ENCODE measurements at places on chromosomes 11 and 22.

DNA sequence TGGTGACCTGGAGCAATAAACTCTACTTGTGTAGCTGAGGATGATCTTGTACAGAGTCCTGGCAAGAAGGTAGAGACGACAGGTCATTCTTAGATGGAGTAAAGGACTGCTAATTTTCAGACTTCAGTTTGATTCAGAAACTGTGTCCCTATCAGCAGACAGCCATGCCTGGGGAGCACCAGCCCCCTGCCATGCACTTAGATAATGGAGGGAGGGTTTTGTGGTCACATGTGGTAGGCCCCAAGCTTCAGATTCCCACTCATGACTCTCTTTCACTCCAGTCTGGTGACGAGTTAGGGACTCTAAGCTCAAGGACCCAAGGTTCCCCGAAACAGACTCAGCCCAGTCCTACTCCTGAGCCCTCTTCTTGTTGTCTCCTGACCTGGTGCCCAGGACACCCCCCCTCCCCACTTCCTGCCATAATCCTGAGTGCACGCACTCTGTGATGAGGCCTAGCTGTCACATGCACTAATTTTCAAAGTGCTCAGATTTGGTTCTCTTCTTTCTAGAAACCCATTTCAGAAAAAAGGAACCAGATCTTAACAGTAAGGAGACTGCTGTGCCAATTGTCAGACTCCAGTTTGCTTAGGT lies 10.2 kb upstream of the AMPD3 start:
- DNase-seq, result peak; percentile 68

DNA sequence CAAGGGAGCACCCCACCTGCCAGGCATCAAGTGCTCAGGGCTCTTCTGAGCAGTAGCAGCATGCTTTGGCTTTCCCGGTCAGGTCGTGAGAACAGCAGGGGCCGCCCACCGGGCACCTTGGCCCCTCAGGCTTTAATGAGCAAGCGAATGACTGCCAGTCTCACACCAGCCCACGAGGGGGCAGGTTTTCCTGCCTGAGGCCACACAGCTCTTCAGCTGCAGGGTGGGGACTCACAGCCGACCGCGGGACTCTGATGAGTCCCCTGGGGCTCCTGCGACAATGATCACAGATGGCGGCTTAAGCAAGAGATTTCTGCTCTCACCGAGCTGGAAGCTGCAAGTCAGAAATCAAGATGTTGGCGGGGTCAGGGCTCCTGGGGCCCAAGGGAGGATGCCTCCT lies 14.3 kb upstream of the FGF19 start:
- no peak for DNase-seq

DNA sequence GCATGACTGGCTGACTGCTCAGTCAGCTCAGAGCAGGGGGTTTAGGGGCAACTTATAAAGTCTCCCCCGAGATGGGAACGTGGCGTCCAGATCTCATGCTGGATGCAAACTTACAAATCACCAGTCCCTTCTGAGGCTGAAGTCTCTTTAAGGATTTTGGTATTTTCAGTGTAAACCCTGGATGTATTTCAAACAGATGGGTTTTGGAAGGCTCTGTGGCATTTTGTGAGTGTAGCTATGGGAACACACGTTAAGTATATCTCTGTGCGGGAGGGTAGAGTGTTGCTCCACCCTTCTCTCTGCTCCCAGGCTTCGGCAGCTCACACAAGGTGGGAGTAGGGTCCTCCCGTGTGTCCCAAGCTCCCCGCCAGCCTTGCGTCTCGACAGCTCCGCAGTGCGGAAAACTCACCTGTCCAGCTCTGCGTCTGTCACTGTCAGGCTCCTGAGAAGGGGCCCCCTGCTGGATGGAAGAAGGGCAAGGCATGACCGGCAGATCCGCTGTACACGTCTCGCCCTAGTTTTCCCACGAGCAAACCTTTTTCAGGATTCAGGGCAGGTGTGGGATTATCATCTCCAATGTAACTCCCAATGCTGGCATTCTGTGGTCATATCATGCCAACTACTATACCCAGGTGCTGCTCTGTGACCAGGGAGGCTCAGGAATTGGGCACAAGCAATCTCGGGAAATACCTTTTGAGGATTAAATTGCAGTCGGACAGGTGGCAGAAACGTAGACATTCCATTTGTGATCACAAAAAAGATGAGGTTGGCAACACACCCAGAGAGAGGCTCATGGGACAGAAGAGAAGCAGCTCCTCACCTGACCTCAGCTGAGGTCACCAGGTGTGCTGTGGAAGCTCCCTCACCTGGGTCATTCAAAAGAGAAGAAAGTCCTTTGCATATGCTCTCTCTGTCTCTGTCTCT lies 313.9 kb upstream of the B3GAT1 start:
- DNase-seq, result no peak

GRCh38 chr11:130513132-130513531 lies 64.7 kb downstream of the ADAMTS15 start:
- DNase-seq, result no peak

- no peak for DNase-seq
These were observed 23.9 kb downstream of the NEFH start for GRCh38 chr22:29503811-29504372.

GRCh38 chr11:76242004-76242779 lies 35.9 kb upstream of the WNT11 start:
- DNase-seq, result no peak

DNA sequence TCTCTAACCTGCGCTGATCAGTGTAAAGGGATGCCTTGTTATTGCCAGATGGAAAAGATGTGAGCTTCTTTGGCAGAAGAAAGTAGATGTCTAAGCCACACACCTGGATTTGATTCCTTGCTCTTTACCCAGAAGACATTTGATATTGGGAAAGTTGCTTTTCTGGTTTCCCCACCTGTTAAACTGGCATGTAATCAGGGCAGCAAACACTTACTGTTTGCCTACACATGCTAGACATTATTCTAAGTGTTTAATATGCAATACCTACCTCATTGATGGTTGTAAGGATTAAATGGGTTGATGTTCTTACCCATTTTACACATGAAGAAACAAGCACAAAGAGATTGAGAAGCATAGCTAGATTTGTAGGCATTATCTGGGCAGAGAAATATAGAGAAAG lies 16.6 kb downstream of the ASRGL1 start:
- DNase-seq, result no peak

DNA sequence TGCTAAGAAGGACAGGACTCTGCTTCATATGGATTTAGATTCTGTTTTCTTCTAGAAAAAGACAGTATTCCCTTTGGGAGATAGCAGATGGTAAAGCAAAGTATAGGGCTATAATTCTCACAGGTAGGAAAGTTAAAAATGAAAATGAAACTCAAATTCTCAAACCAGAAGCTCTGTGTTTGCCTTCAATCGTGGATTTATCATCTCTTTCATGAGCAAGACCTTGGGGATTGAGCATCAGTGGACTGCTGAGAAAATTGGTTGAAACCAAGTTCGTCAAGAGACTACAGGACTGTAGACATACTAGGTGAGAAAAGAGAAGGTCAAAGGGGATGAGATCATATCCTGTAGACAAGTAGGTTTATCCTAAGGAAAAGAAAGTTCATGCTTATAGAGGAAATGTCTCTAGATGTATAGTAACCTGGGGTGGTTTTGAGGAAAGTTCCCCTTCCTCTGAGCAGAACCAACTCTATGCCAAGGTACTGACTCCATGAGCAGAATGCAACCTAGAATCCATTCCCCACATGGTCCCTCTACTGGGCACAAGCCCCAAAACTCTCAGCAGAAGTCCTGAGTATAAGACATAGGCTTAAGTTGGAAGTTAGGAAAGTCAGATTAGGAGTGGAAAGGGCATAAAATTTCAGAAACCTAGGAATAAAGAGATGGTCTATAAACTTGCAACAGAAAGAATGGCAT lies 46.5 kb downstream of the SLC5A12 start:
- DNase-seq, result no peak

- no peak for DNase-seq
These were observed 6.8 kb downstream of the MPST start for GRCh38 chr22:37026325-37026724.

DNA sequence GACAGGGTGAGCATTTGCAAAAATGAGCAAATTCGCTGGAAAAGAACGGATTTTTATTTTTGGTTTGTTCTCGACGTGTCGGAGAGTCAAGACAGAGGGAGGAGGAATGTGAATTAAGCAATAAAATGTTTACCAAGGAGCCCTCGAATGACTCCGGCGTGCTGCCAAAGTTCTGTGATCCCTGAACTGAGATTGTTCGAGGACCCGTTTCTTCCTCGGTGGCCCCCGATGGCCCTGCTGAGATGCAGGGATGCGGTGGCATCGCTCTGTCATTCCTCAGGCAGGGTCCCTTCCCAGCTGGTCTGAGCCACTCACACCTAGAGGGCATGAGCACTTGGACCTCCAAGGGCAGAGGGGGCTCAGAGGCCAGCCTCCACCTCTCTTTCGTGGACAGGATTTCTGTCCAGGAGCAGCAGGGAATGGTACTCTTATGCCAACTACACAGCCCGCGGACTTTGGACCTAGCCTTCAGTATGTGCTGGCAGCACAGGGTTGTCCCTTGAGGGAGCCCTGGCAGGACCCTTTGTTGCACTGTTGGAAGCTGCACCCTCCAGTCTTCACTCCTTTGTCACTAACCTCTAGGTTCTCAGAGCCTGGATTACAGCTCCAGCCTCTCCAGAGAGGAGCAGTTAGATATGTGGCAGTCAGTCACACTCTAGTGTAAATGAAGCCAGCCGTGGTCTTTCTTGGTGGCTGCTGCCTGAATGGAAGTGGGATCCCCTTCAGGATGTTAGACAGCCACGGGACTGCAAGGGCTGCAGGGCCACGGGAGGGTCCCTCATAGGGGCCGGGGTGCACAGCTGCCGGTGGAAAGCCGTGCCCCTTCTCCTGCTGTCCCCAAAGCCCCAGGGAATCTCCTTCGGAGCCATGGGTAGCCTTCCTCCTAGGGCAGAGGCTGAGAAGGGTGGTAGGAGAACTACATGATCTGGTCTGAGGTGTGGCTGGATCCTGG lies 109.4 kb upstream of the ANO1 start:
- no peak for DNase-seq

- no peak for DNase-seq
These were observed 216.5 kb upstream of the GRIA4 start for GRCh38 chr11:105393326-105393725.

GRCh38 chr22:21849489-21849888 lies 18.0 kb downstream of the MAPK1 start:
- DNase-seq, result no peak

DNA sequence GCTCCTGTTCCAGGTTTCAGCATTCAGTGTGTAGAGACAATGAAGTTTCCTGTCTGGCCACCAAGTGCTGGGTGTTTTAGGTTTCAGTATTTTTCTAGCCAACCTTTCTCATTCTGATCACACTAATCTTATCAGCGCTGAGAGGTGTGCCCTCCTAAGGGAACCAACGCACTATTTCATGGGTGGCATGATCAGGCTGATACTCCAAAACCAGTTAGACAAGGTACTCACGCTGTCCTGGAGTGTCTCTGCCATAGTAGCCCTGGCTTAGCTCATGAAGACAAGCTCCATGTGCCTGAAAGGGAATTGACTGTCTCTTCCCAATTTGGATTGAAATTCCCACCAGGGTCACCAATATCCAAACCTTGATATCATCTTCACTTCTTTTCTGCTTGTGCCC lies 8.0 kb upstream of the RAB38 start:
- DNase-seq, result no peak

DNA sequence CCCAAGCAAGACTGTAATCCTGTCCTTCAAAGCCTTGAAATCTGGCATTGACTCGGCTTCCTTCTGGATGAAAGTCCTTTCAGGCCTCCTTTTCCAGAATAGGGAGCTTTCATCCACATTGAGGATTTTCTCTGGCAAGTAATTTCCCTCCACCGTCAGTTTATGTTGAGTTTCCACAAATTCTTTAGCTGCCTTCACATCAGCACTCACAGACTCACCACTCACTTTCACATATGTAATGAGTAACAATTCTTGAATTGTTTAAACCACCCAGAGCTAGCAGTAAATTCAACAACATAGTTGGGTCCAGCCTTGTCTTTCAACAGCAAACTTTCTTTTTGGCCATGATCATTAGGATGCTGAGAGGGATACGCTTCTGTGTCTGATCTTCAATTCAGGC lies 84.3 kb upstream of the PRDM11 start:
- DNase-seq, result no peak

DNA sequence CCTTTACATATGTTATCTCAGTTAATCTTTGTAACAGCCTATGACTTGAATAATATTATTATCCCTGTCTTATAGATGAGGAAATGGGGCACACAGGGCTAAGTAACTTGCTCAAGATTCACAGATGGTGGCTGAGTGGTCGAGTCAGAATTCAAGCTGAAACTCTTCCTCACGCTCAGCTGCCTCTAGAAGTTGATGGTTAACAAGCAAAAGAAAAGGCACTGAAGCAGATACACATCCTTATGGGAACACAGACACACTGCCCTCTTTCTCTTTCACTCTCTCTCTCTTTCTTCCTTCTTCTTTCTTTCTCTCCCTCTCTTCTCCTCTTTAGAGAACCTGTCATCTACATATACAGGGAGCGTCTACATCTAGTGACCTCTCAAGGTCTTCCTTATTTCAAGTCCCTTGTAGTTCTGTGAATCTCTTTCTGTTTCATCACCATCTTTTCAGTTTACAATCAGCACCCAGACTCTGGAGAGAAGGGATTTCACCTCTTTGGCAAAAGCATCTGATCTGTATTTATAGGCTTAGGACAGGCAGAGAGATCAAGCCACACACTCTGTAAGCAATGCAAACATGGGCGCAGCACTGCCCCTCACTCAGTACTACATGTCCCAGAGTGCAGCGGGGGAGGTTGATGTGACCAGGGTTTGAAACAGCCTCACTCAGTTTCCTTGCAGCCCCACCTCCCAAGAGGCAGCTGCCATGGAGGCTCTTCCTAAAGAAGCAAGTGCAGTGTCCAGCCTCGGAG lies 75.7 kb downstream of the GRAMD1B start:
- DNase-seq, result no peak

DNA sequence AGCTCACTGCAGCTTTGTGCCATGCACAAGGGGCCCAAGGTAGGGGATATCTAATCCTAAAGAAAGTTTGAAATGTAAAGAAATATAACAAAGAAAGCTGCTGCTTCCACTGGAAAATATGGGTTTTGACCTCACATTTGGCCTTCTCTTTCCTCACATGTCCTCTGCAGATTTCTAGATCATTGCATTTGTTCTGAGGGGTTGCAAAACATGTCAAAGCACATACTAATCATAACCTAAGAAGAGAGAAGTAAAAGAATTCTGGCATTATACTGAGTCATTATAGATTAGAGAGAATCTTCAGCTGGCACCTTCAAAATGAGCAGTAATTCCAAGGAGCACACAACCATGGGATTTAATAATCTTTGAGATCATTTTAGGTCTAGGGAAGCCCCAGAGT lies 92.5 kb upstream of the CHRM4 start:
- DNase-seq, result no peak

DNA sequence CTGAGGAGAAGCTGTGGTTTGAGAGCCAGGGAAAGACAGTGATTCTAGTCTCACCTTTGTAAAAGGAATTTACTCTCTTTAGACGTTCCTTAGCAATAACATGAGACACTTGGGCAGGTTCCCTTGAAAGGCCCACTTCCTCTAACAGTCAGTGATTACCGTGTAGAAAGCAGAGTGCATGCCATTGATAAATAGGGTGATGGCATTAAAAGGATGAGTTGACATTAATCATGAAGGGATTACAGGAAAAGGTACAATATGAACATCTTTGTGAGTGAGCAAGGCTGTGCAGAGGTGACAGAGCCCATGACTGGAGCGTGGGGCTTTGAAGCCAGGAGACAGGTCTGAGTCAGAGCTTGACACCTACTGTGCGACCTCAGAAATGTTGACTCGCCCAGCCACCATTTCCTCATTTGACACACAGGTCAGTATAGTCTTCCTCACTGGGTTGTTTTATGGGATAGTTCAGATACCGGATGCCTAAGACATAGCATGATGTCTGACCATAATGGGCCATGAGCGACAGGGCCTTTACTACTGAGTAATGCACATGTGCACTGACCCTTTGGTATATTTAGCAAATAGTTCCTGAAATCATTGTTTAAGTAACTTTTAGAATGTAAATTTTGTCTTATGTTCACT lies 341.7 kb upstream of the MTNR1B start:
- no peak for DNase-seq

GRCh38 chr11:45906096-45906682 lies 882 bp downstream of the FREY1 start:
- DNase-seq, result no peak
